Left lung (tissue), 14 donors: ENCODE measurements at places on chromosomes 6 and 20.

- peak; percentile 44 for DNase-seq
Observed at GRCh38 chr20:58650181-58650775, 805 bp upstream of the STX16 start.

DNA sequence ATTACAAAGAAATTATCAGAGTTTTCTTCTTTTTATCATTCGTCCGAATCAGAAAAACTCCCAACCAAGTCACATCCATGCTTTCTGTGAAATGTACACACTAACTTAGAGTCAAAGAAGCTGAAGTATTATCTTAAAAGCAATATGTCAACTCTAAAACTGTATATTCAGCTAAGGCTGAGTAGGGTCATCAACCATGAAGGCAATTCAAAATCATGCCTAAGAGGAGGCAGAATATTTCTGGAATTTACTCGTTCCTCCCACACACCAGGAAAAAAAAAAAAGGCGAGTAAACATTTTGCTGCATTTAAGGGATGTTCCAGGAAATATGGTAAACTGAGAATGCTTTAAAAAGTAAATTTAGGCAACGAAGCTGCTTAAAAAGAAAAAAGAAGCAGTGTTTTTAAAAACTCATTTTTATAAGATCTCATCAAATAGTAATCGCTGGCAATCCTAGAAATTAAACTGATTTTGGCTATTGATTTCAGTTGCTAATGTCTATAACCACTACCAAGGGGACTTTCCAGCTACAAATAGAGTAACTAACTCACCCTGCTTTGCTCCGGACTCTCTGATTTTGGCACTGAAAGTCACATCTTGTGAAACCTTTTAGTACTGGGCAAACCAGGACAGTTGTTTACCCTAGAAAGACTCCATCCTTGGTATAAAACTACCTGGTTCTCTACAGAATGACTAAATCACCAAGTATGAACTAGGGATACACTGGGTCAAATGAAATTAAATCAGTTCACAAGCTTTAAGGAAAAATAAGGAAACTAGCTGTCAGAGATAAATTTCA is 82.8 kb downstream of the MBOAT1 start:
- no peak for DNase-seq

GRCh38 chr20:31548820-31549512 is 34.7 kb downstream of the HM13 start:
- DNase-seq, result no peak

GRCh38 chr6:157727629-157728182 is 95.3 kb upstream of the SNX9 start:
- no peak for DNase-seq

DNA sequence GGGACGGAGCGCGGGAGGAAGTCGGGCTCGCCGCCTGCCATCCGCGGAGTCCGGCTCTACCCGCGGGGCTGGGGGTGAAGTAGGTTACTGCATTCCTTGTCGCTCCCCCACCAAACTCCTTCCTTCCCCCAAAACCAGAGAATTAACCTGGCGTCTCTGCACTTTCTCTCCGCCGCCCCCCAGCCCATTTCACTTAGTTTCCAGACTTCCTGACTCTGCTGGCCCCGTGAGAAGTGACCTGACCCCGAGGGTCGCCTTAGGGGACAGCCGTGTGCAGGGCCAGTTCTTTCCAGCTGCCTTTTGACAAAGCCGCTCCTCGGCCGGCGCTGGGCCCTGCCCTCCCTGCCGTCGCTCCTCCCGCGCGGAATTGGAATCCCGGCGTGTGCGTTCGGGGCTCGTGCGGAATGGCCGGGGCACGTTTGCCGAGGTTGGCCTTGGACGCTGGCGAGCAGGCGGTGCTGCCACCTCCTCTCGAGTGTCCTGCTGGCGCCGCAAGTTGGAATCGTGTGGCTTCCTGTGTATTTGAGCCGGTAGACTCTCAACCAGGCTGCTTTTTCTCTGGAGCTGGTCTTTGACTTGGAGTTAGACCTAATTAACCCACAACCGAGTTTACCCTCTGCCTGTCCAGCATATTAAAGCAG is 650 bp downstream of the DCBLD1 start:
- DNase-seq, result peak; percentile 60

DNA sequence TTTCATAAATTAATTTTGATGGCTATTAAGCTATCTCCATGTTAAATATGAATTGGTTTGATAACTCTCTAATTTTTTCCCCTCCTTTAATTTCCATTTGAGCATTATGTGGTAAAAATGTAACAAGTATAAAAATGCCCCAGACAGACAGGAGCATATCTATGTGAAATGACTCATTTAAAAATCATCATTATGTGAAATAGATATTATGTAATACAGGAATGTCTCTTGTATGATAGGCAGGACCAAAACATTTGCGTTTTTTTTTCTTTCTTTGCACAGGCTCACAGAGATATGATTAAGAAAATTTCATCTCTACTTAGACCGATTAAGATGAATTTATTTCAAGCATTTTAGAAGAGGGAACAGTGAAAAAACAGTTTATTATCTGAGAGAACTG is 95.8 kb downstream of the AKAP7 start:
- no peak for DNase-seq

DNA sequence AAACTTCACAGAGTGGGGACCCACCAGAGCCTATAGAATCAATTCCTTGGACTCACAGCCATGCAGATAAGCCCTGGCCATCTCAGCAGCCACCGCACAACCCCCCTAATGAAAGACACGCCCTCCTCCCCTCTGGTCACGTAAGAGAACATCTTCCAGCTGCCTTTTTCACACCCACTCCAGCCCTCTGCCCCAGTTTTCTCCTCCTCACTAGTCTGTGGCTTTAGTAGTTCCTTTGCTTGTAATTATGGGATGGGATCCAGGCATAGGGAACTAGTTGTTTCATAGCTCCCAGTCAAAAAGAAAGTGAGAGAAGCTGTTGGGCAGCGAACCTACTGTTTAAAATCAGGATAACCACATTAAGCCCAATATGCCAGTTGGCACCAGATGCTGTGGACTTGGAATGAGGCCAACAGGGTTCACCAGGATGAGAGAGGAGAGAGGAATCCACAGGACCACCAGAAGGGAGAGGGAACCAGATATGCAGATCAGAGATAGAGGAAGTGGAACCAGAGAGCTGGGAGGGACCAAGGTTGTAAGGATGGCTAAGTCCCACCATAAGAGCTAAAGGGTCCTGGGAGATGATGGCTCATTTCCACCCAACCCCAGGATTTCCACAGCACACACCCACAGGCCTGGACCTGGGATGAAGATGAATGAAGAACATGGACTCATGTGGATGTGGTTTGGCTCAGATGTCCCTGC is 9.0 kb upstream of the BTN3A1 start:
- DNase-seq, result no peak

GRCh38 chr6:163390770-163391169 is 23.7 kb upstream of the QKI start:
- DNase-seq, result no peak

DNA sequence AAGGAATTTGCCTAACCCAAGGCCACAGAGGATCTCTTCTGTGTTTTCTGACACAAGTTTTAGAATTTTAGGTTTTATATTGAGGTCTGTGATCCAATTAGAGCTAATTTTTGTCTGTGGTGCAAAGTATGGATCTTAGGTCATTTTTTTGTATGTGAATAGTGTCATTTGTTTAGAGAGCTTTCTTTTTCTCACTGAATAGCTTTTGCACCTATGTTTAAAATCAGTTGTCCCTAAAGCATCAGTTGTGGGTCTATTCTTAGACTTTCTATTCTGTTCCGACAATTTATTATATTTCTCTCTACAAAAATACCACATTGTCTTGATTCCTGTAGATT is 341 bp upstream of the MCM9 start:
- DNase-seq, result no peak

DNA sequence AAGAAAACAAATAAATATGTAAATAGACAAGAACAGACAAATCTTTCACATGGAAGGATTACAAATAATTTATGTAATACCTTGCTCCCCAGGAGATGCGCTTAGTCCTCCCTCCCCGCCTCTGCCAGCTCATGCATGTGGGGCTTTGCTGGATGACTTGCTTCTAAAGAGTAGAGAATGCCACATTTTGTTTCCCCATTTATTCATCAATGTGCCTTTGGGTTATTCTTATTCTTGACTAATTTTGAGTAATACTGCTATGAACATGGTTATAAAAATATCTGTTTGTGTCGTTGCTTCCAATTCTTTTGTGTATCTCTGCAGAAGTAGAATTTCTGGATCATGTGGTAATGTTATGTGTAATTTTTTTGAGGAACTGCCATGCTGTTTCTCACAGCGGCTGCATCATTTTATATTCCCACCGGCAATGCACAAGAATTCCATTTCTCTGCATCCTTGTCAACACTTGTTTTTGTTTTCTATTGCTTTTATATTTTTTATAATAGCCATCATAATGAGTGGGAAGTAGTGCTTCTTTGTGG is 23.8 kb upstream of the DUSP22 start:
- DNase-seq, result no peak

DNA sequence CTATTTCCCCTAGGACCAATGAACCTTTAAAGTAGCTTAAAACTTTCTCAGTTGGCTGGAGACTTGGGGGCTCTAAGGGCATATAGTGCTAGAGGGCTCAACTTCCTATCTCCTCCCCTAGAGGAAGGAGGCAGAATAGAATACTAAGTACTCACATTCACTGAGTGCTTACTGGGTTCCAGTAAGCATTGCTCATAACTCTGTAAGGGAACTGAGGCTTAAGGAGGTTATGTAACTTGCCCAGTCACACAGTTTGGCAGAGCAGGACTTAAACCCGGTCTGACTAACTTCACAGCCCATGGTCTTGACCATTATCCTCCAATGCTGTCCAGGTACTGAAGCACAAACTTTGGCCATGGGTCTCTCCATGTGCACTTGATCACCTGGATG is 12.5 kb downstream of the SESN1 start:
- DNase-seq, result no peak
